ENCODE measurements at places on chromosomes 5 and 9. TPM values are rescaled to one million over a fixed set of nuclear protein-coding genes. Genes with fewer than 3 reads are reported as not detected.

The SLC22A4 gene
- 3.4 TPM for total RNA-seq

The KCNV2 gene
- not detected for total RNA-seq

The IFNA13 gene
- total RNA-seq = not detected

The ADAMTSL1 gene
- total RNA-seq = not detected

The ZFAND5 gene
- 88.8 TPM for total RNA-seq

The ANXA2R gene
- 4.8 TPM for total RNA-seq

The C9 gene
- total RNA-seq = not detected

The WNT8A gene
- not detected for total RNA-seq

The BTNL8 gene
- 0.23 TPM for total RNA-seq

The ROPN1L gene
- 0.95 TPM for total RNA-seq

Measured in PC-3 (cell line).